ENCODE measurements at places on chromosomes 6 and 20.

- ATAC-seq = peak; percentile 36
These were observed 223.8 kb upstream of the ECI2 start for GRCh38 chr6:4359108-4359730.

GRCh38 chr6:132909742-132910141 lies 95.4 kb downstream of the RPS12 start:
- ATAC-seq = no peak

GRCh38 chr20:34015401-34016335 lies 22.0 kb downstream of the RALY start:
- ATAC-seq = no peak

- ATAC-seq = no peak
These were observed 11.6 kb upstream of the ARMC12 start for GRCh38 chr6:35725081-35725708.

DNA sequence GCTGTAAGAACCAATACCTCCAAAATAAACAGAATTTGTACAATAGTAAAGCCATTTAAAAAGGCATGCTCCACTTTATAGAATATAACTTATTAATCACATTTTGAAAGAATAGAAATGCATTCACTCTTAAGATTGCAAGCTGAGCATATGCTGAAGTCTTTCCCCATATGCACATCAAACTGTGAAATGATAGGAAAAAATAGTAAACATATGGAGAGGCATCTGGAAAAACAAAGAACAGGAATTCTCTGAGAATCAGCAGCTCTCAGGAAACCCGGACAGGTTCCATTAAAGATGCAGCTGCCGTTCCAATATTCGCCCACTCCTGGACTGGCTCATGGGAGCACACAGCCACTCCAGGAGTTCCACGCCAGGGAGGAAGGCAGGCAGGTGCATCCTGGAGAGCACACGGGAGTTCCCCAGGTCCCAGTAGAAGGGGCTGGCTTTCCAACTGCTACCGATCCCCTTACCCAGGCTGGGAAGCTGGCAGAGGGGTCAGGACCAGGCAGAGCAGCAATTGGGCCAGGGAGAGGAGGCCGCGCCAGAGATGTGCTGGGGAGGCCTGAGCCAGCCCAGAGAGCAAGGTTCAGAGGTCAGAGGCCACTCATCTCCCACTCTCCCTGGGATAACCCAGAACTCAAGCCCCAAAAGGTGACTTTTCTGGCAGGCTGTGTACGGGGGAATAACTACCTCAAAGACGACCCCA lies 111.1 kb downstream of the DLL1 start:
- no peak for ATAC-seq

GRCh38 chr20:15200147-15200565 lies 862.7 kb upstream of the FLRT3 start:
- no peak for ATAC-seq

DNA sequence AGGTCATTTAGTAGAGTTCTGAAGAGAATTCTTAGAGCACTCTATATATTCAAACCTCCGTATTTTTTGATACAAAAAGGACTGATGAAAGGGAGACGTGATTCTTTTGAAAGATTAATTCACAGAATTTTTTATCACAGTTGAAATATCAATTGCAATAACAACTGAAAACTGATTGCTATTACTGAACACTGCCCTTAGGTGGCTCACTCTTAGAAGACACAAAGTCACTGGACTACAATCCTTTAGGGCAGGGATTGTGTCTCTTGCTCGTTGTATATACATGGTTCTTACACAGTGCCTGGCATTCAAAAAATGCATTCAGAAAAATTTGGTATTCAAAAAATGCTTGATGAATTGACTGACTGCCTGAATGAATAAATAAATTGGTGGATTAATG lies 17.1 kb upstream of the CALHM6 start:
- peak; percentile 72 for ATAC-seq

GRCh38 chr20:62704341-62704948 lies 4.2 kb upstream of the NTSR1 start:
- ATAC-seq = peak; percentile 81

- peak; percentile 43 for ATAC-seq
These were observed 252.6 kb downstream of the MYLK4 start for GRCh38 chr6:2497922-2498623.

DNA sequence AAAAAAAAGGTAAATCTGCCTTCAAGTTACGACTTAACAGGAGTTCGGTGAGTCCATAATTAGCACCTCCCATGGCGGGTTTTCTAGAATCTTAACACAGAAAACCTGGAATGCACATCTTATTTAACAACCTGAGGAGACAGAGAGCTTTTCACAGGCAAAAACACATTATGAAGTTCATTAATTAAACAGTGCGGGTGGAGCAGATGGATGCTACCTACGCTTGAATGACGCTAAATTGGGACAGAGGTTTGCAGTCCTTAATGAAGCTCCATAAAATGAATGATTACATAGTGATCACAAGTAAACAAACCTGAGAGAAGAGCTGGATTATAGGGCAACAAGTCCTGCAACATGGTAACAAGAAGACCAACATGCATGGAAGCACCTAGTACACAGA lies 81.0 kb downstream of the INSM1 start:
- no peak for ATAC-seq

GRCh38 chr6:88183471-88183870 lies 17.3 kb upstream of the CNR1 start:
- ATAC-seq = no peak

DNA sequence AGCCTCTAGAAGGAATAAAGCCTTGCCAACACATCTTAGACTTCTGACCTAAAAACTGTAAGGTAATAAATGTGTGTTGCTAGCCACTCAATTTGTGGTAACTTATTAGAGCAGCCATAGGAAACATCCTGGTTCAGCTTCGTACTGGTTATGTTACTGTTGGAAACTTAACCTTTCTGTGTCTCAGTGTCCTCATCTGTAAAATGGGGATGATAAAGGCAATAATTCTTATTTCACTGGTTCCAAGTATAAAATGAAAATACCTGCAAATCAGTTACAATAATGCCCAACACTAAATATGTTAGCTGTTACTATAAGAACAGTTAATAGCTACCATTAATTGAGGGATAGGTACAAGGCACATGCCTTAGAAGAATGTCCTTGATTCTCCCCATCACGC lies 14.3 kb upstream of the RBPJL start:
- ATAC-seq = no peak

- peak; percentile 91 for ATAC-seq
These were observed 14.3 kb upstream of the EPM2A start for GRCh38 chr6:145749632-145750031.

- no peak for ATAC-seq
These were observed 231.9 kb downstream of the LAMA2 start for GRCh38 chr6:129114636-129115391.
